ENCODE measurements at places on chromosomes 5 and 9.

DNA sequence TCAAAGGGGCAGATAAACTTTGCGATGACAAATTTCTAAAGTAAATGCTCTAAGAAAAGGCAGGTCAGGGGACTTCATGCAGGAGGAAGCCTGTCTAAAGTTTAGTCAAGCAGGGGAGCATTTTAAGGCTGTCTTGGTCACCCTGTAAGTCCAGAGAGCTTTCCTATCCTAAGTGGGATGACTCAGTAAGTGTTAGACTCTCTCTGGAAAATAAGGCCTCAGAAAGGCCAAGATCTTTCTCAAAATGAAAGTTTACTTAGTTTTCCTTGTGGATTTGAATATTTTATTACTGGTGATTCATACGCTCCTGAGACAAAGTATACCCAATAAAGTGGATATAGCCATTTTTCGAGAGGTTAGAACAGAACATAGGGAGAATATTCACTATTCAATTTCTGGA lies 806.9 kb upstream of the CDH9 start:
- DNase-seq, result no peak

- DNase-seq, result no peak
Measured at GRCh38 chr5:135376961-135377624, 21.9 kb downstream of the MACROH2A1 start.

DNA sequence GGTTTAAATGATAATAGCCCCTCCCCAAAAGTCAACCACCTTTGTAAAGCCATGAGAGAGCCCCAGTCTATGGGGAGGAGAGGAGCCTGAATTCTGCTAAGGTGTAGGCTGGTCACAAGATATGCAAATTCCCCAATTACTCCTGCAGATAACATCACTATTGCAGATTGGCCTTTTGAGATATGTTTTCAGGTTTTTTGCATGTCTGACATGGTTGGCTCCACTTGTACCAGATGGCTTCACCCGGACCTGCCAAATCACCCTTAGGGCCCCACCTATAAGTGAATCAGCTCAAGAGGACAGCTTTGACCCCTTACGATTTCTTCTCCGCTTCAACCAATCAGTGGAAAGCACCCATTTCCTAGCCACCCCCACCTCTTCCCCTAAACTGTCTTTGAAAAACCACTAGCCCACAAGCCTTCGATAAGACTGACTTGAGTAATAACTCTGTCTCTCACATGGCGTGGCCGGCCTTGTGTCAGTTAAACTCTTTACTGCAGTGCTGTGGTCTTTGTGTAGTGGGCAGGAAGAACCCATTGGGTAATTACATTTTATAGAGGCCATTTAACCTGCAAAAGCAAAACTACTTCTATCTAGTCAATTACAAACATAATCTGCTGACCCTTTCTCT lies 69.7 kb downstream of the PRLR start:
- no peak for DNase-seq

- no peak for DNase-seq
Measured at GRCh38 chr5:147177125-147177840, 57.5 kb upstream of the STK32A start.

GRCh38 chr5:176458904-176459561 lies 10.8 kb downstream of the FAF2 start:
- no peak for DNase-seq

- no peak for DNase-seq
Measured at GRCh38 chr5:117245130-117245529, 670.5 kb upstream of the SEMA6A start.

- no peak for DNase-seq
Measured at GRCh38 chr5:80082731-80083100, 47.6 kb downstream of the THBS4 start.

Measured in activated CD4-positive, alpha-beta T cell treated with anti-CD3 and anti-CD28 coated beads, Interleukin-2, amount 50 U/mL, for 24 hours (primary cell).